ENCODE measurements at places on chromosomes 12 and 14. TPM values are rescaled to one million over a fixed set of nuclear protein-coding genes. Genes with fewer than 3 reads are reported as not detected.
A peak's percentile ranks its signal among the peaks of the same experiment; 100 is the strongest.

The PRPF40B gene
- total RNA-seq = 39.7 TPM

- DNase-seq = no peak
Measured at GRCh38 chr12:113476176-113476986, 4.7 kb upstream of the LHX5 start.

The GDF3 gene
- total RNA-seq = not detected

The OR10G3 gene
- not detected for total RNA-seq

The A2ML1 gene
- total RNA-seq = under 0.01 TPM

The DPPA3 gene
- total RNA-seq = not detected

- DNase-seq = peak; percentile 45
Measured at GRCh38 chr14:99395909-99396530, 84.6 kb downstream of the SETD3 start.

The RNF212B gene
- total RNA-seq = not detected

DNA sequence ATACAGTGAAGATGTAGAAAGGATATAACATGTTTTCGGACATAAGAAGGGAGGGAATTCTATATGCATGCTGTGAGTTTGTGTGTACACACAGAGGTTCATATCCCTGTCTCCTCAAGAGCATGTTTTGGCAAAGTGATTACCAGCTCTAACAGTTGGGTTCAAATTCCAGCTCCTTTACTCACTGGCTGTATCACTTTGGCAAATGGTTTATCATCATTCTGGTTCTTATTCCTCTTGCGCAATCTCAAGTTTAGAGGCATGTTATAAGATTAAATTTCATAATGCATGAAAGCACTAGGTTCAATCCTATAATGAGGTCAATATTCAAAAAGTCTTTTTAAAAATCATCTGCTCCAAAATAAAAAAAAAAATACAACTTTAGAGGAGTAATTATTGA is 107.7 kb upstream of the LRFN5 start:
- no peak for DNase-seq

- DNase-seq = peak; percentile 48
Measured at GRCh38 chr14:57822081-57822480, 43.8 kb downstream of the SLC35F4 start.

GRCh38 chr12:109685574-109686447 is 27.8 kb upstream of the FAM222A start:
- no peak for DNase-seq

DNA sequence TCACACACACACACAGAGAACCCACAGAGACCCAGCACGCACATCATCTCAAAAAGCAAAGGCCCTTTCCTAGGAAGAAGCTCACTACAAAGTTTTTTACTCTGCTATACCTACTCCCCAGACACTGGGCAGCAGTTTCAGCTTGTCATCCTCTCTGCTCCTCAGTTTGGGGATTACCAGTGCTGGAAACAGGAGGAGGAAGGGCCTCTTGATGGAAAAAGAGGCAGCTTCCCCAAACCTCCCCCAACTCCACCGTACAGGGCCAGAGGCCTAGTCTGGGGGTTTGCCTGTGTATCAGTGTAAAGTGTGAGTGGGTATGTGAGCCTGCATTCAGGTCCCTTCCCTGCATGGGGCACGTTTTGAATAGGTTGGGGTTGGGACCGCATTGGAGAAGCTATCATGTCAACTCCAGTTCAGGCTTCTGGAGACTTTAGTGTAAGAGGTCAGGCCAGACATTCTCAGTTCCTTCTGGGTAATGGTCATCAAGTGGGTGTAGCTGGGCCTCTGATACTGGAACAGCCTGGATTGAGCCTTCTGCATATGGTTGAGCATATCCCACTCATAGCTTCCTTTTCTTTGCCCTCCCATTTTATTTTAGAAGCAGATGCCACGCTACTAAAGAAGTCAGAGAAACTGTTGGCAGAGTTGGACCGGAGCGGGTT is 1.2 kb downstream of the REM2 start:
- no peak for DNase-seq

- no peak for DNase-seq
Measured at GRCh38 chr12:11642785-11643184, 6.7 kb upstream of the ETV6 start.

DNA sequence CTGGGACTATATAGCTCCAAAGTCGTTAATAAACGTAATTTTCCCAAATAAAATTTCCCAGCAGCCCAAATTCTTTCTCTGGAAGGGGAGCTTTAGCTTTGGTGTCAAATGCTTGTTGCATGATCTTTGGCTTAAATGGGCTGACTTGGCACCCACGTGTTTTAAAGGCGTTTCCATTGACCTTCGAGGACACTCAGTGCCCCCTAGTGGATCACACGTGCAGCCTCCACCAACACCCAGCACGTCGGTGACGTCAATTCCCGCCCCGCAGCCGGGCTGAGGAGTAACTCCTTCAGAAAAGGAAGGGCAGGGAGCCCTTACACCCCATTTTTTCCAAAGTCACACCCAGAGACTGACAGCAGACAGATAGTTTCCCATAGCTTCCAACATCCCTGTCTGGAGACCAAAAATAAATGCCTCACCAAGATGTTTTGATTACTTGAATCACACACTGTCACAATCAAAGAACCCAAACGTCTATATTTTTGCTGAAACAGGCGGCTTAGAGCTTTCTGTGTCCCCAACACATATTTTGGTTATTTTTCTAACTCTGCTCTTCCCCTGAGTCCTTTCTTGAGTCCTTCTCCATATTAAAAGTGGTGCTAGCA is 707.9 kb downstream of the AACS start:
- peak; percentile 12 for DNase-seq

The STYX gene
- 5.3 TPM for total RNA-seq

GRCh38 chr14:89325299-89325883 is 91.6 kb downstream of the FOXN3 start:
- DNase-seq = no peak

DNA sequence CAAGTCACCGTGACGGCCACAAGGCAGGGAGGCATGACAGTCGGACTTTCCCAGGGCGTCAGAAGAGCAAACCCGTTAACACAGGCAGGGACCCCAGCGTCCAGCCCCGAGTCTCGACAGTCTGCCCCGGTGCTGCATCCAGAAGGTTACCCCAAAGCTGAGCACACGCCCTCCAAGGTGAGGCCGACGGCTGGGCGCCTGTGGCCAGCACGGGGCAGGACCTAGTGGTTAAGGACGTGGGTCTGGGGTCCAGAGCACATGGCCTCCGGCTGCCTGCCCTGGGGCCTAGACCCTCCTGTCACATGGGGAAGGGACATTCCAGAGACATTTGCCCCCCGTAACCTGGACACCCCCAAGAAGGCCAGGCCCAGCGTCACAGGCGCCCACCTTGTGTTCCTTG is 29.7 kb upstream of the BTBD6 start:
- DNase-seq = no peak

GRCh38 chr12:131028587-131029338 is 75.1 kb downstream of the ADGRD1 start:
- no peak for DNase-seq
